SW 1271 (cell line): ENCODE measurements at places on chromosomes 11 and 22.

- DNase-seq, result no peak
Observed at GRCh38 chr11:60310407-60310998, 16.6 kb upstream of the MS4A6E start.

DNA sequence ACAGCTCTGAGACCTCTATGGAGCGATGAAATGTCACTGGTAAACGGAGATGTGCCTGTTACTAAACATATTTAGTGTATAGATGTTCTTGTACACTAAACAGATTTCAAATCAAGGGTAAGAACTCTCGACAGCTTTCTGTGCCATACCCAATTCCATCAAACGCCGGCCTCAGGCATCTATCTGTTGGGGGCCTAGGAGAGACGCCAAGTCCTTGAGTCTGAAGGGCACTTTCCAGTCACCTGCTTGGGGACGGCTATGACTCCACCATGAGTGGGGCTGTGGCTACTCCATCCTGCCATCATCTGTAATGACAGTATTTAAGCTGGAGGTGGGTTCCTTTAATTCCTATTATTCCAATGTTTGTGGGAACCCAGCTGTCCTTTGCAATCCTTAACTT is 87.8 kb downstream of the SHANK2 start:
- DNase-seq, result no peak

- DNase-seq, result no peak
Observed at GRCh38 chr11:125292100-125292499, 127.5 kb downstream of the PKNOX2 start.

DNA sequence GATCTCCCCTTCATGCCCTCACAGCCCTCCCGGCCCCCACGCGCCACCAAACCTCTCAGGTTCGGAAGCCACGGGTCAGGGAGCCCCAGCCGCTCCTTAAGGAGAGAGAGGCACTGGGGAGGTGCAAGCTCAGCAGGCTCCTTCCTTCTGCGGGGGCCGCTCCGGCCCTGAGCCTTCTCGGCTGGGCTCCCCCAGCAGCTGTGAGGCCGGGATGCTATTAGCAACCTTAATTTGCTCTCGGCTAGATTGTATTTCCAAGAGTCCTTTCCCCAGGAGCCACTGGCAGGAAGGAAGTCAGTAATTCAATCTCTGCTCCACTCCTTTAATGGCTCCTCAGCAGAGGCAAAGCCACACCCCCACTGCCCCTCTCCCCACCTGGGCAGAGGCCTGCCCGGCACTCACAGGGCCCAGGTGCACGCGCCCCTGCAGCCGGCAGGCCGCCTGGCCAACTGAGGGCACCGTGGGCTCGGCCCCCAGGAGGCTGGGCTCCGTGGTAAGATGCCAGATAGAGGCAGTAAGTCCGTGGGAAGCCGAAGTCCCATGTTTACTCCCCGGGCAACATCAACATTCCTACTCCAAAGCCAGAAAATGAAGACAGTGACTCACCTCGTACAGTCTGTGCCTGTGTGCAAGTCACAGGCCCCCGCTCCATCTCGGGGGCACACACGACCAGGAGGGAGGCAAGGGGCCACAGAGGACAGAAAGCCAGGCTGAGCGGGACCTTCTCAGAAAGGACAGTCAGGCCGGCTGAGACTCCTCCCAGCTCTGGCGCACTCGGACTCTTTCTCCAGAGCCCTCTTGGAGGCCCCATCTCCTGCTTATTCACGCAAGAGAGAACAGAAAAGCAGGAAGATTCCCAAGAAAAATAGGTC is 5.2 kb downstream of the IGSF9B start:
- DNase-seq, result no peak

DNA sequence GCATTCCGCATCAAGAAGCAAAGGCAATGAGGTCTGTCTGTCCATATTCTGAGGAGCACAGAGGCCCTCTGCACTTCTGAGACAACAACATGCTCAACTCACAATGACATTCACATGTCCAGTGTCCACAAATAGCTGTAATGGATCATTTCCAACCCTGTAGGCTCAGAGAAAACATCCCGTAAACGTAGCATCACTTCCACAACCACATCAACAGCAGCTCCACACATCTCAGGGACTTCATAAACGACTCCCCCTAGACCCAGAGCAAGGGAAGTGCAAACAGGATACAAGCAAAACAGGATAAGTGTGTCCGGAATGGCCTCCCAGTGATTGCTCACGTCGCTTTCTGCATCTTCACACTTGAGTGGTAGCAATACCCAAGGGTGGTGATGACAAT is 100.2 kb downstream of the SYN3 start:
- DNase-seq, result no peak
